Endothelial cell (in vitro differentiated cells): ENCODE measurements at places on chromosomes 16 and 17.

- peaks cover 11% of the 10 kb centered on the region for H3K36me3 ChIP-seq
- peaks cover 61% of the 10 kb centered on the region for H3K4me1 ChIP-seq
- DNase-seq = no peak
- peaks cover 7% of the 10 kb centered on the region for H3K27me3 ChIP-seq
- H3K27ac ChIP-seq = no peak overlapping the region
Measured at GRCh38 chr16:70434484-70435260, 4.2 kb downstream of the ST3GAL2 start.

DNA sequence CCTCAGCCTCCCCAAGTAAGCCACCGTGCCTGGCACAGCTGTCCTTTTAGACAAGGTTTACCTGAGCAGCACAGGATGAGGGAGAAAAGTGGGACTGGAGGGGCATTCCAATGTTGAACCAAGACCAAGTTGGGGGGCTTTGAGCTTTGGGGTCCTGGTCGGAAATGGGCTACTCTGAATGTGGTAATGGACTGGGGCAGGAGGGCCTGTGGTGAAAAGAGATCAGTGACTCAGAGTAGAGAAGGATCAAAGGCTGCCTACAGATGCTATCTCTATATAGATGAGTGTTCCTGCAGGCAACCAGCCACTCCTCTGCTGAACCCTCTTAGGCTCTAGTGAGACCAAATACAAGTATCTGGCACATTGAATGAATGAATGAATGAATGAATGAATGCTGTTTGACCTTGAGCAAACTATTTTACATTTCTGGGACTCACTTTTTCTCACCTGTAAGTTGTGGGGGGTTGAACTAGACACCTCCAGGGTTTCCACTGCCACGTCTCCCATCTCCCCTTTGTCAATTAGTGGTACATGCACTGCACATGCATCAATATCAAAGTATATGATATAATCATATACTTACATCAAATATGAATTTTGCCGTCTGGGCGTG is 26.3 kb upstream of the ETV4 start:
- H3K27me3 ChIP-seq = peaks cover 5% of the 10 kb centered on the region
- no peak overlapping the region for H3K27ac ChIP-seq
- DNase-seq = no peak
- peaks cover 6% of the 10 kb centered on the region for H3K4me1 ChIP-seq
- H3K4me3 ChIP-seq = no peak overlapping the region

DNA sequence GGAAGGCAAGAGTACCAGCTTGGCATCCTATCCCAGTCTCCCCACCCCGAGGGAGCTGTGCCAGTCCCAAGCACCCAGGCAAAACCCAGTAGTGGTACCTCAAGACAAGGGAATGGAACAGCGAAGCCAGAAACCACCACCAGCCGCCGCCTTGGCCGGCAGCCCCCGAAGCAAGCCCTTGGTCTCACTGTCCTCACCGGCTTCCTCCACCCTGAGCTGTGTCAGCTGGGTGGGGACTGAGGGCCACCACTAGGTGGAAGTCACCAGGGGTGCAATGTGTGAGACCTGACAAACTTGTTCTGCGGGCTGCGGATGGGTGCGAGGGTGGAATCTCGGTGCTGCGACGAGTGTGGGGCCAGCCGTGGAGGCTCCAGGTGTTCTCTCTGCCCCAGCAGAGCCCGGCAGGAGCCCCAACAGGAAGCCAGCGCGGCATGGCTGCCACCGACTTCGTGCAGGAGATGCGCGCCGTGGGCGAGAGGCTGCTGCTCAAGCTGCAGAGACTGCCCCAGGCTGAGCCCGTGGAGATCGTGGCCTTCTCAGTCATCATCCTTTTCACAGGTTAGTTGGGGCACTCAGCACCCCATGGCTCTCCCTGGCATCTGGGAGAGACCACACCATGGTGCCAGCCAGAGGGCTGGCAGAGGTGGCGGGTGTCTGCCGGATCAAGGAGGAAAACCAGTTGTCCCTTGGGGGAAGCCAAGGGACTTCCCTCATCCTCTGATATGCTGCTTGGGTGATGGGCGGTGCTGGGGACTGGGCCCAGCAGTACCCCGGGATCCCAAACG is 6.7 kb downstream of the SMIM5 start:
- H3K36me3 ChIP-seq = peaks cover 7% of the 10 kb centered on the region
- H3K27me3 ChIP-seq = no peaks in the 10 kb centered on the region
- DNase-seq = no peak
- no peak overlapping the region for H3K27ac ChIP-seq
- no peak overlapping the region for H3K4me3 ChIP-seq

DNA sequence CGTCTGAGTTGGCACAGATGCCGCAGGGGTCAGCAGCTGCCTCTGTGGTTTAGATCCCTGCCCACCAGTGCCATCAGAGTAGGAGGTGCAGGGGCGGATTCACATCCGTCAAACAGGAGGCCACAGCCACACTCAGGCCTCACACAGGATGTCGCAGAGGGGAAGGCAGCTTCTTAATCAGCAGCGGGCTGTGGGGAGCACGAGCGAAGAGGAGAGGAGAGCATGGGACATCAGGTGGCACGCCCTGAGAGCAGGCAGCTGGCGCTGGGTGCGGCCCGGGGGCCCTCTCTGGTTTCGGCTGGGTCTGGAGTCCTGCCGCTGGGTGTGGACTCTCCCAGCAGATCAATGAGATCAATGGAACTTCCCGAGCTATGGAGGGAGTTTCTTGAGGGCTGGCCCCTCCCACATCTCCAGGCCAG is 9.6 kb downstream of the LLGL2 start:
- no peak for DNase-seq
- H3K4me1 ChIP-seq = peaks cover 9% of the 10 kb centered on the region
- H3K27ac ChIP-seq = no peak overlapping the region
- H3K27me3 ChIP-seq = peaks cover 2% of the 10 kb centered on the region
- no peak overlapping the region for H3K4me3 ChIP-seq
- peaks cover 3% of the 10 kb centered on the region for H3K36me3 ChIP-seq

GRCh38 chr17:7328840-7329373 is at the start of gene NEURL4:
Gene NEURL4 (minus strand): TSS chr17:7329335. CDS start chr17:7329312, 23 bp downstream.
- H3K4me1 ChIP-seq = peaks cover 17% of the 10 kb centered on the region
- peaks cover 13% of the 10 kb centered on the region for H3K36me3 ChIP-seq
- no peak for DNase-seq
- H3K27ac ChIP-seq = peak within 1 kb of the TSS; percentile 95

DNA sequence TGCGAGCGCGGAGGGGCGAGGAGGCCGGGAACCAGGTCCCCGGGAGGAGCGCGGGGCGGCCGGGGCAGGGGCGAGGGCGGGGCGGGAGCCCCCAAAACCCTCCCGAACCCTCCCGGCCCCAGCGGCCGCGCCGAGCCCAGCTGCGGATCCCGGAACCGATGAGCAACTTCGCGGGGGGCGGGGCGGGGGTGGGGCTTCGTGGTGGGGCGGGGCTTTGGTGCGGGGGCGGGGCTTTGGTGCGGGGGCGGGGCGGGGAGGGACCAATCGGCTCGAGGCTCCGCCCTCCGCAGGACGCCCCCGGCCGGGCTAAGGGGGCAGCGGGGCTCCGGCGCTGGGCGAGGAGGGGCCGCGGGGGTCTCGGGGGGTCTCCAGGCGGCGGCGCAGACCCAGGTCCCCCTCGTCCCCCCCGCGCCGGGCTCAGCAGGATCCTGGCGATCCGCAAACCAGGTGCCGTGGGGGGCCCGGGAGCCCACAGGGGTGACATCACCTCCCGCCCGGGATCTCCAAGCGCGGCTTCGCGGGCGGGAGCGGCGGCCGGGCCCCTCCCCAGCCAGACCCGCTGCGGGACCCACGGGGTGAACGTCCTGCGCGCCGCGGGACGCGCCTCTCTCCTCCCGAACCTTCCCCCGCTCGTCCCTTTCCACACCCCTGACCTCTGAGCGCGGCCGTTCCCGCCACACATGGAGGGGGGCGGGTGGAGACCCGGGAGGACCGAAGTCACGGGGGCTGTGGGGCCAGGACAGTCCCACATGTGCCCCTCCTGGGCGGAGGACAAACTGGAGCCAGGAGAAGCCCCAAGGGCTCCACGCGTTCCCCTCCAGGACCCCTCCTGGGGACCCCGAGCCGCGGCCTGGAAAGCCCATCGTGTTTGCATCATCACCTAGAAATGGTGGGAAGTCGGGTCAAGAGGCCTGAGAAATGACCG is at the start of gene ABR:
TSS of gene ABR (minus strand) at position 164 of the 925 bp plus-strand sequence. CDS start 254 bp downstream, outside the sequence.
- H3K4me3 ChIP-seq = peak within 1 kb of the TSS; percentile 82
- peaks cover 4% of the 10 kb centered on the region for H3K27me3 ChIP-seq
- H3K27ac ChIP-seq = no peak within 1 kb of the TSS
- peaks cover 12% of the 10 kb centered on the region for H3K4me1 ChIP-seq
- peak; percentile 44 for DNase-seq

DNA sequence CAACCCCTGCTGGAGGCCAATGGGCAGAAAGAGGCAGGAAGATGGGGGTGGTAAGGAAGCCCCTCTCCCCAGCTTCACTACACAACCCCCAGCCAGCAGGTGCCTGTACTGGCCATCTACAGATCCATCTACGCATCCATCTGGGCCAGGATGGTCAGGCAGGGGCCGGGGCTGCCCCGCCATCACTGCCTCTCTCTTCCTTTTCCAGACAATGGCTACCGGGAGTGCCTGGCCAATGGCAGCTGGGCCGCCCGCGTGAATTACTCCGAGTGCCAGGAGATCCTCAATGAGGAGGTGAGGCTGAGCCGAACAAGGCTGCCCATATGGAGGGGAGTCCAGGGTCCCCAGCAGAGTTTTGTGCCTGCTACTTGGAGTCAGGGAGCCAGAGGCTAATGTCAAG is 23.5 kb upstream of the SPPL2C start:
- DNase-seq = no peak
- H3K27ac ChIP-seq = no peak overlapping the region
- H3K4me1 ChIP-seq = no peaks in the 10 kb centered on the region
- H3K27me3 ChIP-seq = peaks cover 4% of the 10 kb centered on the region

DNA sequence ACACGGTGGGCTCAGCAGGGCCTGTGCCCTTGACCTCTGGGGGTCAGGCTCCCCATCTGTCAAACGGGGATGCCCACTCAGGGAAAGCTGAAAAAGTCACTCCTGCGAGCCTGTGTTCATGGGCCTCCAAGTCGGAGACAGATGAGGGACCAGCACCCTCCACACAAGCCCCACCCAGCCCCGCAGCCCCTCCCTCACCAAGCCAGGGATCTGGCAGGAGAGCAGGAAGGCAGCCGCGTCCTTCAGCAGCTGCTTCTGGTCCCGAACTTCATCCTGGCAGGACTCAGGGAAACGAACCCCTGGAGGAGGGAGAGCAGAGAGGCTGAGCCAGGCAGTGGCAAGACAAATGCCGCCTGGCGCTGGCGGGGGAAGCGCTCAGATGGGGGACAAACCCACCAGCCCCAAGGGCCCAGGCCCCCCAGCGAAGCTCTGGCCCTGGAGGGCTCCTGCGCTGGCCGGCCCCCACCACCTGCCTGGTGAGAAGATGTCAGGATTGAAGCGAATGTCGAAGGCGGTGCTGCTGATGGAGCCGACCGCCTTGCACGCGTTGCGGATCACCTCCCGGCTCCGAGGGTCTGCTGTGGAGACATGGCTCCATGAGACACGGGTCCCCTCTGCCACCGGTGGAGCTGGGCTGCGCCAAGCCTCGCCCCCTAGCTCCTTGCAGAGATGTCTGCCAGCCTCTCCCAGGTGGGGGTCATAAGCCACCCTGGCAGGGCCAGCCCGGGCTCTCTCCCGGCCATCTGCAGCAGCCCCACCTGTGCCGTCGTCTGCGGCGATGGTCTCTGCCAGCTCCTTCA is 15.4 kb downstream of the CLUH start:
- no peaks in the 10 kb centered on the region for H3K4me1 ChIP-seq
- no peak for DNase-seq
- H3K27me3 ChIP-seq = peaks cover 2% of the 10 kb centered on the region

DNA sequence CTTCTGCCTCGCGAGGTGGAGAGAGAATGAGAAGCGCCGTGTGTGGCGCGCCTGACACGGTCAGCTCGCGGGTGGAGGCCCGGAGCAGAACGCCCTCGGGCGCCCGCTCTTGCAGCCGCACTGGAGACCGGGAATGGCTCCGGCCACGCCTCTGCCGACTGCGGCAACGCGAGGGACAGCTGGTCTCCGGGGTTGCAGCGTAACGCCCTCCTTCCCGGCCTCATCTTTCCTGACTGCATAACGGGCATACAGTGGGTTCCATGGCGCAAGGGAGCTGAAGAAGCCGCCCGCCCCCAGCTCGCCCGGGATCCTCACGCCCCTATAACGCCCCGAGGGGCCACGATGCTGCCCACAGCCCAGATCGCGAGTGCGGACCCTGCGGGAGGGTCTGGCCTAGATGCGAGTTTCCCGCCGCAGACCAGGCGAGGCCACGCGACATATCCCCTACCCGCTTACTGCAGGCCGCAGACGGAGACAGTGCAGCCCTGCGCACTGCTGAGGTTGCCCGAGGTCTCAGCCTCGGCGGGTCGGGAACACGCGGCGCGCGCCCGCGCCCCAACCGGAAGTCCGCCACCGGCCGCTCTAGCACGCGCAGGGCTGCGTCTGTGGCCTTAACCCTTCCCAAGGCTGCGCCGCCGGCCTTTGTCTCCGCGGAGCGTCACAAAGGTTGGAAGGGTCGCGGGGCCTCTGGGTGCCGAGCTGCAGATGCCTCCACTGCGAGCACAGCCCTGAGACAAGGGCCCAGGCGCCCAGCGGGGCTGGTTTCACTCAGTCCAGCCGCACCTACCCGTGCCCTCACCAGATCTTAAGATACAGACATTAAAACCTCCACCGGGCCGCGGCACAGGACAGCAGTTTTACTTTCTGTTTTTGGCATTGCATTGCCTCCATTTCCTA is 18.8 kb downstream of the BCL7C start:
- peaks cover 17% of the 10 kb centered on the region for H3K27me3 ChIP-seq
- DNase-seq = peak; percentile 90
- H3K27ac ChIP-seq = peak overlapping the region; percentile 99
- peaks cover 13% of the 10 kb centered on the region for H3K4me1 ChIP-seq

DNA sequence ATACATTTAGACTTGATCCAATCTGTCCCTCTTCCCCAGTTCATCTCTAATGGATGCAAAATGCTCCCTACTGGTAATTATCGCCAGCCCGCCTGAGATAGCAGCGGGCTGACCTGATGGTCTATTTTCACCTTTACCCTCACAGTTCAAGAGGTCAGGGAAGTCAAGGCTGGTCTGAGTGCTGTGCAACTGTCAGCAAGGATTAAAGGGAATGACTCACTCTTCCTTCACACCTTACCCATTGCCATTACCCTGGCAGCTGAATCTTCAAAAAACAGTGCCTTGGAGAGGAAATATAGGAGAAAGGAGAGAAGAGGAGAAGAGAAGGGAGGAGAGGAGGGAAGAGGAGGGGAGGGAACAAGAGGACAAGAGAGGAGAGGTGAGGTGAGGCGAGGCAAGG is 36.3 kb downstream of the GRB7 start:
- DNase-seq = no peak
- no peaks in the 10 kb centered on the region for H3K27me3 ChIP-seq
- H3K4me1 ChIP-seq = peaks cover 13% of the 10 kb centered on the region
- H3K27ac ChIP-seq = no peak overlapping the region
- no peak overlapping the region for H3K4me3 ChIP-seq

GRCh38 chr17:17275971-17276370 is 5.1 kb downstream of the COPS3 start:
- DNase-seq = no peak
- no peak overlapping the region for H3K27ac ChIP-seq
- H3K36me3 ChIP-seq = peaks cover 3% of the 10 kb centered on the region
- H3K4me3 ChIP-seq = no peak overlapping the region
- H3K27me3 ChIP-seq = peaks cover 3% of the 10 kb centered on the region
- H3K4me1 ChIP-seq = peaks cover 3% of the 10 kb centered on the region

GRCh38 chr17:79915850-79916430 is 76.7 kb upstream of the CBX4 start:
- H3K27ac ChIP-seq = no peak overlapping the region
- no peaks in the 10 kb centered on the region for H3K36me3 ChIP-seq
- H3K4me1 ChIP-seq = no peaks in the 10 kb centered on the region
- no peak for DNase-seq
- H3K4me3 ChIP-seq = no peak overlapping the region
- H3K27me3 ChIP-seq = peaks cover 12% of the 10 kb centered on the region
